ENCODE measurements at places on chromosomes 3 and 15.

DNA sequence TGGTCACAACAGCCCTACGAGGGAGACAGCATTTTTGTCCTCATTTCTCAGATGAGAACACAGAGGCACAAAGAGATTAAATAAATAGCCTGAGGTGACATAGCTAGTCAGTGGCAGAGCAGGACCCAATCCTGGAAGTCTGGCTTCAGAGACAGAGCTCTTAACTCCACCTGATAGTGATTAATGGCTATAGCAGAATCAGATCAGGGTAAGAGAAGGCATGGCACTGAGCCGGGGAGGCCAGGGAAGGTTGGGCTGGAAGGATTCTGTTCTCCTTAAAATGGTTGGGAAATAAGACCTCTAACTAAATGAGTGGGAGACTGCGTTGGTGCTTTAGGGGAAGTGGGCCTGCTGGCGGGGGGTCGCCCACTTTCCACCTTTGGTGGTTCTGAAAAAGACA lies 104.5 kb downstream of the VGLL4 start:
- no peak for DNase-seq

DNA sequence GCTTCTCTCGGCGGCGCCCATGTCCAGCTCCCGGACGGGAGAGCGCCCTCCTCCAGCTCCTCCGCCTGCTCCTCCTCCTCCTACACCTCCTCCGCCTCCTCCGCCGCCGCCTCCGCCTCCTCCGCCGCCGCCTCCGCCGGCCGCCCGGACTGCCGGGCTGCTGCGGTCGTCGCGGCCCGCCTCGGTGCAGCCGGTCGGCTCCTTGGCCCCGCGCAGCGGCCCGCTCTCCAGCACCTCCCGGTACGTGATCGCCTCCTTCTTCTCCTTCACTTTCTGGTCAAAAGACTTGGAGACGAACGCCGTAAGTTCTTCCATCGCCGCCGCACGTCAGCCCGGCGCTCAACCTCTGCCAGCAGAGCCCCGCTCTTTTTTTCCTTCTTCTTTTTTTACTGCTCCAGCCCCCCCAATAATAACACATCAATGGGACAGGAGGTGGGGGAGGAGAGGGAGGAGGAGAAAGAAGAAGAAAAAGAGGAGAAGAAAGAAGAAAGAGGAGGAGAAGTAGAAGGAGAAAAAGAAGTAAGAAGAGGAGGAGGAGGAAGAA lies 438 bp downstream of the SHOX2 start:
- DNase-seq: peak; percentile 78

DNA sequence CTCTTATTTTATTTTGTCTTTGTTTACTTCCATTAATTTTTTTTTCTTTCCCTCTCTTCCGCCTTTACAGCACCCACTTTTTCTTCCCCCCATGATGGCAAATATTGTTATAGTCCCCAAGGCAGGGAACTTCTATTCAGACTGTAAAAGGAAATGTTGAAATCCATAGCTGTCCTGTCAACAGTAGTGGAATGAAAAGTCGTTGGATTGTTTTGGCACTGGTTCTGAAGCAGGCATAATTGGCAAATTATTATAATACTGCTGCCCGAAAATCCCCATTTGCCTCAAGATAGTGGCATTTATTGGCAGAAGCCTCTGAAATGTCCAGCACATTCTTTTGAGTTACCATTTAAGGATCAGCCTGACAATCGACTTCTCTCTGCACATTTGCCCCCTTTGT lies 150.6 kb downstream of the TPRG1 start:
- no peak for DNase-seq

DNA sequence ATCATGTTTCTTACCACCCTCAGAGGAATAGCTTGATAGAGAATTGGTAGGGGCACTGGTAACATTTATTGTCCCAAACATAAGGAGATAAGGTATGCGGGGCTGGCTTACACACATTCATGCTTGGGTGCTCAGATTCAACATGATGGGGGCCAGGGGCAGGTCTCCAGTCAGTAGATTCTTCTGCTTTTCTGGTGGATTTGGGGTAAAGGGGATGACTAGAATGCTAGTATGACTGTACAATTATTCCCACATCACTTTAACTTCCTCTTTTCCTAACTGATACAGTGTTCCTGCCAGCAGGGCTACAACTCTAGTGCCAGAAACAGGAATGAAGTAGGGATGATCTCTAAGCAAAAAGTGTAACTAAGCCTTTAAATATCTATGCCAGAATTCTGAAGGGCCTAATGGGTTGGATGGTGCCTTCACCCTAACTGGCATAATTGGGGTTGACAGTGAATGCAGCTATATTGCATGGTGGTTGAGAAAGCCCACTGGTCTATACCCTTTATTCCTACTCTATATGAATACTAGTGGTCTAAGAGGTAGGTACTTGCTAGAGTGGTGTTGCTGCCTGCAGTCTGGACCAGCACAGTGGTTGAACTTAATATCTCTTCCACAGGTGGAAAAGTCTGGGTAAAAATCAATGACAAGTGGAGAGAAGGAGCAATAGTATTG lies 117.4 kb downstream of the IL12A start:
- DNase-seq: no peak

- DNase-seq: no peak
These were observed 33.7 kb upstream of the SYNM start for GRCh38 chr15:99071091-99071680.

DNA sequence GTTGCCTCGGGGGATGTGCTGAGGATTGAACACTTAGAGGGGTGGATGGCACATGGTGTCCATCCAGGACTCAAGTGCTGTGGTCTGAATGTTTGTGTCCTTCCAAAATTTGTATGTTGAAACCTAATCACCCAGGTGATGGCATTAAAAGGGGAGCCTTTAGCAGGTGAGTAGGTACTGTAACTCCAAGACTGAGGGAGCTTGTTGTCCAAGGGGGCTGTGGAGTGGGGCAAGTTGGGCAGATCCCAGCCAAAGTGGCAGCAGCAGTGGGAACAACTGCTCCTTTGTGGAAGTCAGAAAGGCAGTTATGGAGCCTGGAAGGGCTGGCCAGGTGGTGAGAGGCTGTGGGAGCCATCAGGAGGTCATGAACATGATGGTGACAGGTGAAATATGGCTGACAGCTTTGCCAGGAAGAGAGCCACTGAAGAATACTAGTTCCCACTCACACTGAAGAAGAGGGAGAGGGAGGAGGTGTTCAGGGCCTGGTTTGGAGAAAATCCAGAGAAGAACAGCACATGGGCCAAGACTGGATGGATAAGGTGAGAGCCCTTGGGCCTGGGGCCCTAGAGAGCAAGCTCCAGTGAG lies 385.6 kb downstream of the CACNA2D3 start:
- DNase-seq: no peak

DNA sequence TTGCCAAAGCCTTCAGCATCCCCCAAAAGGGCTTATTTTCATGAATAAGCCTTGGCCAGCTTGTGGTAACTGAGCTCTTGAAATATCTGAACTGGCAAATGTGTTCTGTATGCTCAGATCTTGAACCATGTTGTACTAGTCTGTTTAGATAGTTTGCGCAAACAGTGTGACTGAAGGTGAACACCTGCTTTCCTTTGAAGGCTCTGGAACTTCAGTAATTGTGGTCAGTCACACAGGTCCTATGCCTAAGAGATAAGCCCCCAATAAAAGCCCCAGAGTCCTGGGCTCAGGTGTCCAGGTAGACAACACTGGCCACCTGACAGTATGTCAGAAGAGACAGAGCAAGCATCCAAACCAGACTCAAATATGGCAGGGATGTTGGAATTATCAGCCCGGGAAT lies 5.4 kb downstream of the TUBGCP5 start:
- DNase-seq: no peak

DNA sequence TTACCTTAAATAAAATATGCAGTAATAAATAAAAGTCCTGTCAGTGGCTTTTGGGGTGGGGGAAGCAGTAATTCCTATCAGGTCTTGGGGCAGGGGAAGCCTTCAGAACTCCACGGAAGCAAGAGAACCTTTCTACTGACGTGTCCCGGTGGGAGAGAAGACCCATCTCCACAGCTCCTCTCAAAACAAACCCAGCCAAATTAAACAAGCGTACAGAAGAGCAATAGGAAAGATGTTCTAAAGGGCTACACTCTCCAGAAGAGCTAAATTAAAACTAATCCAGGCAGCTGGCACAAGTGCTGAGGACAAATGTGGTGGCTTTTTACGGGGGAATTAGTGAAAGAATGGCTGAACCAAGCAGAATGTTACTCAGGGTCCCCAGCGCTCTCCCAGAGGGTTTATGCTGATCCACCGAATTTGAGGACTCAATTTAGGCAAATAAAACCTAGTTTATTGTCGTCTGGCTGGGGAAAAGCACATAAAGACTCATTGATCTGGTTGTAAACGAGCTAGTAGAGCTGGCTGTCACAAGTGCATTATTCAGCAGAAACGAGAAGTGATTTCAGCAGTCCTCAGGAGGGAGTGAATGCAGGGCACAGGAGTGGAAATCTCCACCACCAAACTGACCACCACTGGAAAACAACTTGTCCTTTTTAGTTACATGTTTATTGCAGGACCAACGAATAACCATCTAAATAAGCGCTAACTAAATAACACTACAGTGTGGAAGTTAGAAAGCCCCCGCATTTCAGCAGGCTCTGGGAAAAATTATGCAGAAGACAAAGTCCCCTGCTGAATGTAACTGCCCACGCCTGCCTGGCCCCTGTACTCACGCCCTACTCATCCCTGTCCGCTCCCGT lies 13.5 kb downstream of the BFSP2 start:
- DNase-seq: no peak

DNA sequence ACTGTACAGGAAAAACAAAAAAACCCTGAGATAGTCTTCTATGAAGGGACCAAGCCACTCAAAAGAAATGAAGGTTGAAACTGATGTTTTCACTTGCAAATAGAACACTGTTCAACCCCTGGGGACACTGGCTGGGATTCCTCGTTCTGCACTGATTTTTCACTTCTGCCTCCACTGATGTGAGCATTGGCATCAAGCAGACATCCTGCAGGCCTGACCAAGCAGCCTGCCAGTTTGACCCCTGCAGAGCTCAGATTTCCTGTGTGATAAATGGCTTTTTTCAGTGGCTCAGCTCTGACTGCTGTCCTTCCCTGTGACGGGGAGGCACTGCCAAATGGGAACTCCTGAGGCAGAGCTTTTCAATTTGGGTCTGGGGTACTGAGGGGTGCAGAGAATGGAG lies 50.0 kb downstream of the RASGRP1 start:
- DNase-seq: no peak

GRCh38 chr15:58189148-58189811 lies 51.1 kb downstream of the AQP9 start:
- DNase-seq: no peak

GRCh38 chr15:80270472-80270871 lies 18.5 kb upstream of the CTXND1 start:
- DNase-seq: no peak

GRCh38 chr15:56744701-56745683 lies 11.7 kb upstream of the ZNF280D start:
- DNase-seq: no peak

DNA sequence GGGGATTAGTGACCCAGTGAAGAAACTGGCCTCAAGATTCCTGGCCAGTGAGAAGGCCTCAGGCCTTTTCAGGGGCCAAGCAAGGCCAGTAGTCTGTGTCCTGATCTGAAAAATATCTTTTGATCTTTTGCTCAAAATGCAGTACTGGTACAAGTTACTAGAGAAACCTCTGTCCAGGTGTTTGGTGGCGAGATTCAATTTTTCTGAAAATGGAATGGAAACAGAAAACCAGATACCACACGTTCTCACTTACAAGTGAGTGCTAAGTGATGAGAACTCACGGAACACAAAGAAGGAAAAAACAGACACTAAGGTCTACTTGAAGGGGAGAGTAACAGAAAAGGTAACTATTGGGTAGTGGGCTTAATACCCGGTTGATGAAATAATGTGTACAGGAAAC lies 463.4 kb downstream of the ZIC1 start:
- DNase-seq: no peak

GRCh38 chr15:34739346-34739745 lies 15.5 kb downstream of the GJD2 start:
- no peak for DNase-seq

GRCh38 chr15:71496336-71496955 lies 313.9 kb upstream of the NR2E3 start:
- no peak for DNase-seq

GRCh38 chr3:157132936-157133335 lies 27.0 kb downstream of the CCNL1 start:
- no peak for DNase-seq

- no peak for DNase-seq
These were observed 7.3 kb downstream of the CCDC14 start for GRCh38 chr3:123953735-123954134.

DNA sequence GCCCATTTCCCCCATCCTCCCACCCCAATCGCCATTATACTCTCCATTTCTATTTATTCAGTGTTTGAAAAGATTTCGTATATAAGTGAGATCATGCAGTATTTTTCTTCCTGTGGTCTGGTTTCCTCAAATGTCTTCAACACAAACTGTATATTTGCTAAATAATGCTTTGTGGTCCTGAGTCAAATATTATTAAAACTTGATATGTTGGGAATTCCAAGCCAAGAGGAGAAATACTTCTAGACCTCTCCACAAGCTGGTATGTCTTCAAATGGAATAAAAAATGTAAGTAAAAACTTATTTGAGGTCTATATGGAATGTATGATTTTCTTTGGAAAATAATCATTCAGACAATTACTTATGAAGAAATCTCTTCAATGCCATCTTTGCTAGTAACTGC lies 122.5 kb upstream of the TSC22D2 start:
- DNase-seq: no peak

DNA sequence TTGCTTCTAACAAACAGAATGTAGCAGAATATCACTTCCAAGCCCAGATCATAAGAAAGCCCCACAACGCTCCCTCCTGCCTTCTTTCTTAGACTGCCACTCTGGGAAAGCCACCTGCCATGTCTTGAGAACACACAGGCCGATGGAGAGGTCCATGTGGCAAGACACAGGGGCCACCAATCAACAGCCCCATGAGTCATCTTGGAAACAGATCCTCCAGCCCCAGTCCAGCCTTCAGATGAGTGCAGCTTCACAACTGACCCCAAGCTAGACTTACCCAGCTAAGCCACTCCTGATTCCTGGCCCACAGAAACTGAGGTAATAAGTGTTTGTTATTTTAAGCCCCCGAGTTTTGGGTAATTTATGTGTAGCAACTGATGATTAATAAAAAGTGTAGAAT lies 39.7 kb downstream of the PTH1R start:
- no peak for DNase-seq

GRCh38 chr3:48655606-48656005 lies 7.1 kb downstream of the CELSR3 start:
- DNase-seq: no peak

GRCh38 chr15:56272454-56272853 lies 28.8 kb upstream of the RFX7 start:
- peak; percentile 2 for DNase-seq

- no peak for DNase-seq
These were observed 180.0 kb downstream of the KCNAB1 start for GRCh38 chr3:156300371-156300770.

- no peak for DNase-seq
These were observed 210.0 kb upstream of the PEX5L start for GRCh38 chr3:180246688-180247195.

DNA sequence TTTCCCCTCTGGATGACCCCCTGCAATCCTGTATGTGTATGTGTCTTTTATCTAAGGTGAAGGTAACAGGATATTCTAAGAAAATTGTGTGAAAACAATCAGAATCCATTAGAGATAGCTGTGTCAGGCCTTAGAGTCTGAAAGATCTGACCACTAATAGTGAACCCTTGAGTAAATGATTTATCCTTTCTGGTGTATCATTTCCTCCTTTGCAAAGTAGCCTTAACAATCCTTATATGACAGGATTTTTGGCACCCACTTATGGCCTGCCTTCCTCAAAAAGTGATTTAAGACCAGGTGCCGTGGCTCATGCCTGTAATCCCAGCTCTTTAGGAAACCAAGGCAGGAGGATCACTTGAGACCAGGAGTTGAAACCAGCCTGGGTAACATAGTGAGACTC lies 110.2 kb downstream of the RBPMS2 start:
- DNase-seq: no peak

- DNase-seq: no peak
These were observed 445.7 kb upstream of the BCHE start for GRCh38 chr3:166282931-166283330.

Measured in hindlimb muscle (tissue), 1 donor.